ENCODE measurements at places on chromosomes 4 and X. TPM values are rescaled to one million over a fixed set of nuclear protein-coding genes. Genes with fewer than 3 reads are reported as not detected.
A peak's percentile ranks its signal among the peaks of the same experiment; 100 is the strongest.

DNA sequence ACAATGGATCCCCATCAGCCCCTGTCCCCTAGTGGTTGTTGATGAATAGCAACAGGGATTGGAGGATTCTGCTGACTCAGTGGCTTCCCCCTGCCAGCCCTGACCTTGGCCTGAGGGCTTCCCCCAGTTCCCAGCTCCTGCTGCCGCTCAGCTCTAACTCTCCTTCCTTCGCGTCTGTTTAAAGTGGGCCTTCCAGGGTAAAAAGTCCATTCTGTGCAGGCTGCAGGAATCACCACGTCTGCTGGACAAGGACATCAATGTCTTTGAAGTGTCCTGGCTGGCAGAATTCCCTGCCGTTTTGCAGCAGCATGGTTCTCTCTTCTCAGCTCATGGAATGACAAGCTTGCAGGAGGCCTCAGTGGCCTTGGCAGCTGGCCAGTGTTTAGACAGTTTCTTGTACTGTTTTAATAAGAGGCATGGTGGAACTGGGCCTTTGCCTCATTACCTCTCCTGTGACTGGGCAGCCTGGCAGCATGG, 152.5 kb upstream of the STX18 start:
- DNase-seq: no peak

The ZMAT1 gene
- 19.0 TPM for total RNA-seq

The GBA3 gene
- 2.9 TPM for total RNA-seq

GRCh38 chr4:146930673-146931072, 15.0 kb downstream of the TTC29 start:
- no peak for DNase-seq

DNA sequence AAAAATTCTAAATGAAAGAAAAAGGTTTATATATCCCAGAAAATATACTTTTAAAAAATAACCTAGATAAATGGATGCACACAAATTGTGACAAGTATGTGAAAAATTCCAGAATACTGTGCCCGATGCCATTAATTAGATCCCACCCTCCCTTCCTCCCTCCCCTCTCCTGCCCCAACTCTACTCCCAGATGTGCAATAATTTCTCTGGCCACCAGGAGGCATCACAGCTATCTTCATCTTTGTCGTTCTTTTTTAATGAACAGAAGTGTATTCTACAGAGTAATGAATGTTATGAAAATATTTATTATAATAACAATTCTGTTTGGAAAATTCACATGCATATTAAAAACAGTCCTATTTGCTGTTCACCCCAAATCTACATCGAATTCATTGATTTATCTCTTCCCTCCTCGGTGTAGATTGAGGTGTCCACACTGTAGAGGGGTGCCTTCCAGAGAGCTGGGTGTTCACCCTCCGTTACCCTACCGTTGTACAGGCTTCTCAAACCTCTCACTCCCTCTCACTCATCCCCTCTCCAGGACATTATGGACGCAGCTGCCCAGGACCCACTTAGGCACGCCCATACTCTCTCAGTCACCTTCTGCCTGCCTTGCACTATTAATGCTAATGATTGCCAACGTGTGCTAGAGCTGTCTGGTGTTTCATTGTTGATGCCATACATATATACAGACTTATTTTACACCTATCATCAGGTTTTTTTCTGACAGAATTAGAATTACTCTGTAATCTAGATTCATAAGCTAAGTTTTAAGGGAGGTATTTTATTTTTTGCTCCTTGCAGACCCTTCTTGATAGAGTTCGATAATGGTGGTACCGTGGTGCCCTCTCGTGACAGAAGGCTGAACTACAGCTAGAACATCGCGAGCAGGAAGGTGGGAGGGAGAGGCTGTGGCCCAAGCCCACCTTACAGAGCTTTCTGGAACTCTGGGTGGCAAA, 14.1 kb downstream of the RAB40AL start:
- DNase-seq: no peak

DNA sequence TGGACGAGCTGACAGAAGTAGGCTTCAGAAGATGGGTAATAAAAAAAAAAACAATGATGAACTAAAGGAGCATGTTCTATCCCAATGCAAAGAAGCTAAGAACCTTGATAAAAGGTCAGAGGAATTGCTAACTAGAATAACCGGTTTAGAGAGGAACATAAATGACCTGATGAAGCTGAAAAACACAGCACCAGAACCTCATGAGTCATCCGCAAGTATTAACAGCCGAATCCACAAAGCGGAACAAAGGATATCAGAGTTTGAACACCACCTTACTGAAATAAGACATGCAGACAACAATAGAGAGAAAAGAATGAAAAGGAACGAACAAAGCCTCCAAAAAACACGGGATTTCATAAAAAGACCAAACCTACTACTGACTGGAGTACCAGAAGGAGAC, 10.5 kb downstream of the NELFA start:
- no peak for DNase-seq

The MAGED4 gene
- 7.5 TPM for total RNA-seq

DNA sequence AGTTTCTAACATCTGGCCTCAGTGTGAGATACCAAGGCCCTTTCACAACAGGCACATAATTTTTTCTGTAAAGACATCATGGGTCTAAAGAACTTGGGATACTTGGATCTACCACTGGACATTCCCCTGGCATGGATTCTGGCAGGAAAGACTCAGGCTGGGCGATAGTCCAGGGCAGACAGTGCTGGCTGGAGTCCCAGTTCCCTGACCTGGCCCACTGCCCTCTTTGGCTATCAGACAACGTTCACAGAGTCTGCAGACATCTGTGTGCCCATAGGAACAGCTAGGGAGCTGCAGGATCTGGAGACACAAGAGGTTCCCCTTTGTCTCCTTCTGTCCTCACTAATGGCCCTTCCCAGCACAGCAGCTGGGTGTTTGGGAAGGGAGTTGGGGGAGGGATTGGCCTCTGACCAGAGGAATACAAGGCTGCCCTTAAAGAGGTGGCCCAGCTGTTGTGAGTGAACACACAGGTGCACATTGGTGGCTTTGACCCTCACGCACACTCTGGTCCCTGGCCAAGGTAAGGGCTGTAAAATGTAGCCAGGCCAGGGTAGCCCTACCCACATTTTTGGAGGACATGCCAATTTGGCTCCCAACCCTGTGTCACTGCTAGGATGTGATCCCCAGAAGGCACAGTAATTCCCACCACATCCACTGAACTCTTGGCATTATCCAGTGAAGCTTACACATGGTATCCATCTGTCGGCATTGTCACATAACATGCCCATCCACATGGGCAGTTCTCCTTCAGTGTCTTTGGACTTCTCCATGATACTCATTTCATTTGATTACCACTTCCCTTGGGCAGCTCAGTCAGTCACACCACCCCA, 72.3 kb downstream of the SOX3 start:
- DNase-seq: peak; percentile 20

The PABPC1L2A gene
- not detected for total RNA-seq

DNA sequence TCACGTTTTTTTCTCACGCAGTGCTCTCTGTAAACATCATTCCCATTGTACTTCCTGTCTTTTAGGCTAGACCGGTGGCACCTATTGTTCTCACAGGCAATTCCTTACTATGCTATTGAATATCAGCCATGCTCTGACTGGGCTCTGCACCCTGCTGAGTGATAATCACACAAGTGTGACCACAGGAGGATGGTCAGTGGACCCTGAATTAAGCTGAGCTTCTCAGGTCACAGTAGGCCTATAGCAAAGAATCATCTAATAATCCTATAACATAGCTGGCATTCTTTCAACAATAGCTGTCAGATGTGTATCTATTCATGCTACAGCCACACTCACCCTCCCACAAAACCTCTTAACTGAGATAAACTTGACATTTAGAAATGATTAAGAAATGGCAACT, 2399.8 kb upstream of the TENM3 start:
- DNase-seq: no peak

DNA sequence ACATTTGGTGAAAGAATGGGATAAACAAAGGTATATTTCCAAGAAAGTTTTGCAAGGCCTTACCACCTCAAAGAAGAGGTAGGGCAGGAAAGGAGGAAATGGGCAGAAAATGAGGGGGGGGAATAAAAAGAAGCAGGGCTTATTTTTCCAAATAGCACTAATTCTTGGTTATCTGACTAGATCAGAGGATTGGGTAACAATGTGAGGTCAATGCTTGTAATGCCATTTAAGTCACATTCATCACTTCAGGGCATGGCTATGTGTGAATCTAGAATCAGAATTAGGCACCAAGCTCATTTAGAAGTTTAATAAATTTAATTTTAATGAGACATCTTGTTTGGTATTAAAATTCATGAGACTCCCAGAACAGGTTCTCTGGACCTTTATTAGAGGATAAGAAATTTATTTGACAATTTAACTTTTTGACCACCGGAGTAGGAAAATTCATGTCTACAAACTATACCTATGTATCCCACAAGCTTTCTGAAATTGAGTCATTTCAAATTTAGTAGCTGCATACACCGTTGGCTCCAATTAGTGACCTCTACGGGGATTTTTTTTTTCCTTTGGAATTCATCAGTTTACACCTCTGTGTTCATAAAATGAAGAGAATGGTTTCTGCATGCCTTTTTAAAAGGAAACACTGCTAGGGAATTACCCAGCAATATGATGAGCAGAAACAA, 1.4 kb upstream of the STS start:
- no peak for DNase-seq

The P2RY4 gene
- total RNA-seq: 0.64 TPM

DNA sequence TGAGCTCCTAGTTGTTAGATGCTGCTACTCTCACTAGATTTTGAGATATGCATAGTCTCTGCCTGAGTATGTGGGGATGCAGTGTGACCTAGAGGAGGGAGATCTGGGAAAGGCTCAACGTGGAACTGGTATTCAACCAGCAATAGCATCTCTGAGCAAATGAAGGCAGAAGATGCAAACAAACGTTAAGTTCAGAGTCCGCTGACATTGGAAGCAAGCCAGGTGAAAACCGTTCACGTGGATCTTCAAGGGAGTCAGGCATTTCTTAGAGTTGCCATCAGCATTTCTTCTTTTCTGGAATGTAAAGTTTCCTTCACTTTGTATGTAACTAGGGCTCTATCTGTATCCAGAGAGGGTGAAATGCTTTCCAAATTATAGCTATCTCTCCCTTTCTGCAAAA, 59.9 kb downstream of the C4orf51 start:
- peak; percentile 80 for DNase-seq

GRCh38 chr4:85966373-85966772, 393.5 kb downstream of the MAPK10 start:
- no peak for DNase-seq

The ATP1B4 gene
- total RNA-seq: not detected

DNA sequence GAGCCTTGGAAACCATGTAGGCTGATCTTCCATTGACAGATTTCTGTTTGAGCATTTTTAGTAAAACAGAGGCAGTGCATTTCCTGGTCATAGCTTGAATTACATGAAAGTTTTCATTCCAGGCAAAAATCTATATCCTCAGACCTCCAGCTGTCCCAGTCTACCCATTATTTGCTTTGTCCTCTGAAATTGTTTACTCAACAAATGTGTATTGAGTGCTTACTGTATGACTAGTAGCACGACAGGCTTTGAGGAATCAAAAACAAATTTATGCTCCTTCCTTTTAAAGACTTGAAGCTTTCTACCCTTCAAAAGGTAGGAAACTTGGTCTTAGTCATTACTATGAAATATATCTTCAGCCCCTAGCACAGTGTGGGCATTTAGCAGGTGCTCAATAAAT, 307.9 kb upstream of the IGFBP7 start:
- no peak for DNase-seq

The GJB1 gene
- not detected for total RNA-seq

DNA sequence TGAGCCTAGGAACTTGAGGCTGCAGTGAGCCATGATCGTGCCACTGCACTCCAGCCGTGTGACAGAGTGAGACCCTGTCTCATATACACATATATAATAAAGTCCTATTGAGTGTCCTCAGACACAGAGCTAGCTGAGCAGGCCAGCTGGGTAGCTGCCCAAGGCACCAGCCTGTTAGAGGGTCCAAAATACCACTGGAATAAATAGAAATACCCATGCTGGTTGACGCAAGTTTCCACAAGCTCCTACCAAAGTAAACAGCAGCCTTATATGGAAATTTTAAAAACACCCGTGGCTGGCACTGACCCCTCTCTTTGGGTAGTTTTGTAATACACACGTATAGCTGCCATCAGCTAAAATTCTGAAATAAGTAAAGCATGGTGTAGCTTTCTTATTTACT, 348.6 kb downstream of the BCOR start:
- no peak for DNase-seq

The MBNL3 gene
- total RNA-seq: 26.3 TPM

GRCh38 chr4:53716011-53716410, 124.7 kb upstream of the LNX1 start:
- DNase-seq: no peak

The SPARCL1 gene
- total RNA-seq: 368 TPM

The GPR34 gene
- total RNA-seq: 56.3 TPM

DNA sequence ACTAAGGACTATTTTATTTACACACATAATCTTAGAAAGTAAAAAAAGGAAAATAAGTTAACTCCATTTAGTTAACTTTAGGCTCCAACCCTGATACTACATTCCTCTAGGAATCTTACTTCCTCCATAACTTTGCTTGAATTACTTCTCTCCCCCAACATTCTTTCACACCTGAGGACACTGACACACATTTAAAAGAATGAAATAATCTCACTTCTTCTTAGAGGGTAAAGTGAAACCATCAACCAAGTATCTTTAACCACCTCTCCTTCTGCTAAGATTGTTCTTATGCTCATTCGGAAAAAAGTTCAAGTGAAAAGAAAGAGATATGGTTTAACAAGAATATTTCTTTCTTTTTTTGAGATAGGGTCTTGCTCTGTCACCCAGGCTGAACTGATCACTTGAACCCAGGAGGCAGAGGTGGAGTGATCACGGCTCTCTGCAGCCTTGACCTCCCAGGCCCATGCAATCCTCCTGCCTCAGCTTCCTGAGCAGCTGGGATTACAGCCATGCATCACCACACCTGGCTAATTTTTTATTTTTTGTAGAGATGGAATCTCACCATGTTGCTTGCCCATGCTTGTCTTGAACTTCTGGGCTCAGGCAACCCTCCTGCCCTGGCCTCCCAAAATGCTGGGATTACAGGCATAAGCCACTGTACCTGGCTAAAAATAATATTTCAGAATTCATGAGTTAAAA, 28.5 kb downstream of the SLC25A4 start:
- no peak for DNase-seq

DNA sequence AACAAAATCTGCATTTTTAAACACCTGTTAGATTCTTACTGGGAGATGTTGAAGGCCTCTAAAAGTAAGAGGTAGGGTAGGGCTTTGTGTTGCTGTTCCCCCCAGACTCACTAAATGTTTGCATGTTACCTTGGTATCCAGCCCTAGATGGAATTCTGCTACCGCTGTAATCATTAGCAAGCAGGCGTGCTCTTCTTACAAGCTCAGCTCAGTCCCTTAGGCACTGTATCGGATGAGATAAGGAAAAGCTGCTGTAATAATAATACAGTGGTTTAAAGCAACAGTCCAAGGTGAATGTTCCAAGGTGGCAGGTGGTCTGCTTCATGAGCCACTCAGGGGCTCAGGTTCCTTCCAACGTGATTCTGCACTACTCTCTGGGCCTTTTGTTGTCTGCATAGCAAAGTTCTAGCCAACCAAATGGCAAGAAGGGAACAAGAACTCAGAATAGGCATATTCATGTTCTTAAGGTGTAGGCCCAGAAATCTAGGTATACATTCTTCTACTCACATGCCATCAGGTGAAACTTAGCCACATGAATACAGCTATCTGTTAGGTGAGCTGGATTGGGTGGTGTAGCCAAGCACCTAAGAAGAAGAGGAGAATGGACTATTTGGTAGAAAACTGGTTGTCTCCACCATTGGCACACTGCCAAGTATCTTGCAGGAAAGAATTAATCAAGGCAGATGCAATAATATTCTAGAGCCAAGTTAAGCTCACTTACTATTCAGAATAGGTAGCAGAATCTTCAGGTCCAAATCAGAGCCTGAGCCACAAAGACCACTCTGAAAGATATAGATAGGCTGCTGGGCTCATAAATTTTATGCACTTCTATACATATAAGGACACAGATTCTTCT, 46.0 kb downstream of the COQ2 start:
- no peak for DNase-seq

The GLRA2 gene
- not detected for total RNA-seq

All from breast epithelium (tissue), 4 donors.